ENCODE measurements at places on chromosomes 2 and 18.

DNA sequence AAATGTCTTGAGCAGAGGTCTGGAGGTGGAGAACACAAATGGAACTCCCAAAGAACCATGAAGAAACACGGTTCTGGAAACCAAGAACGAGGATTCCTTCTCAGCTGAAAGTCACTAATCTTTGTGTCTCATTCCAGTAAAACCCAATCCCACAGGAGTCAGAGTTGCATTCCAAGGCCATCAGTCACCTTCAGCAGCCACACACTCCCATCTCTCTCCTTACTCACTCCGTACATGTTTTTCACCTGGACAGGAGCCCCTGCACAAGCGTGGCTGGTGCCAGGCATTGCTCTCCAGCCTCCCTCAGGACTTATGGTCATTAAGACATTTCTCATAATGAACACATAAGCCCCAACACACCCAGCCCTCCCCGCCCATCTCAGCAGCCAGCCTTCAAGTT, 175.4 kb upstream of the SIX2 start:
- DNase-seq: no peak

DNA sequence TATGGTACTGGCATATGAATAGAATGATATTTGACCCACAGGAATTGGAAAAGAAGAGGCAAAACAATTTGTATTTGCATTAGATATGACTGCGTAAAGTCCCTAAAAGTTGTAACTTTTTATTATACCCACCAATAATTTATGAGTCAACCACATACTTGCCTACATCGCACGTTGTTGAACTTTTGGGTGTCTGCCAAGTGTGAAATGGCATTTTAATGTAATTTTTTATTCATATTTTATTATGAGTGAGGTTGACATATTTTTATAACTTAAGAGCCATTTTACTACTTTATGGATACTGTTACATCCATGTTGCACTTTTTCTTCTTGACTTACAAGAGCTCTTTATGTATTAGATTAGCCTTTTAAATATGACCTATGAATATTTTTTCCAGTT, 4.6 kb downstream of the DSC2 start:
- no peak for DNase-seq

GRCh38 chr2:157920736-157921135, 44.6 kb upstream of the ACVR1 start:
- DNase-seq: no peak

DNA sequence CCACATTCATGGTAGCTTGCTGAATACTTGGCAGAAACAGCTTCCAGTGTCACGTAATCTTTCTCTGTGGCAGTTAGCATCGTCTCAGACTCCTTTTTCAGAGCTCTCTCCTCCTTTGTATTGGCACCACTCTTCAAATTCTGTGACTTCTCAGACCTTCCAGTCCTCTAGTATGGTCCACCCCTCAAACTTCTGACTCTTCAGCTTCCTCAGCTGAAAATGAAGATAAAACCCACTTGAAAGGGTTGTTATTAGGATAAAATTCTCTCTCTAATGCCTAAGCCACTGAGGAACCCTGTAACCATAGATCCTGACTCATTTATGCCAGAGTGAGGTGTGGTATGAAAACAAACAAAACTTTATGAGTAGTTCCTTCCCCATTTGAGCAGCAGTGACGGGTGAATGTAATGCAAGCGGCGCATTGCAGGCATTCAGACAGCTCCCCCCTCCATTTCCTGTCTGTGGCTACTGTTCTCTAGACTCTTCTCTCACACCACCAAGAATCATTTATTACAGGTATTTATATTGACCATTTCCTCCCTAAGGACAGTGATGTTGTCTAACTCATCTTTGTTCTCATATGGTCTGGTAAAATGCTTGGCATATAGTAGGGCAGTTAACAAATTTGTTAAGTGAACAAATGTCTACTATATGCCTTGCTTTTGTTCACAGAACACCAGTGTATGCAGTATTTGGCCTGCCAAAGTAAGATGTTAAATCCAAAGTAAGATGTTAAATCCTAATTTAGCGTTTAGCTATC, 35.3 kb downstream of the GALNT1 start:
- DNase-seq: peak; percentile 55

- no peak for DNase-seq
Observed at GRCh38 chr2:2960441-2961133, 417.0 kb downstream of the EIPR1 start.
